T-cell (primary cell): ENCODE measurements at places on chromosomes 1 and 21.

GRCh38 chr21:35585155-35585554, 475.2 kb downstream of the SETD4 start:
- no peak for DNase-seq

DNA sequence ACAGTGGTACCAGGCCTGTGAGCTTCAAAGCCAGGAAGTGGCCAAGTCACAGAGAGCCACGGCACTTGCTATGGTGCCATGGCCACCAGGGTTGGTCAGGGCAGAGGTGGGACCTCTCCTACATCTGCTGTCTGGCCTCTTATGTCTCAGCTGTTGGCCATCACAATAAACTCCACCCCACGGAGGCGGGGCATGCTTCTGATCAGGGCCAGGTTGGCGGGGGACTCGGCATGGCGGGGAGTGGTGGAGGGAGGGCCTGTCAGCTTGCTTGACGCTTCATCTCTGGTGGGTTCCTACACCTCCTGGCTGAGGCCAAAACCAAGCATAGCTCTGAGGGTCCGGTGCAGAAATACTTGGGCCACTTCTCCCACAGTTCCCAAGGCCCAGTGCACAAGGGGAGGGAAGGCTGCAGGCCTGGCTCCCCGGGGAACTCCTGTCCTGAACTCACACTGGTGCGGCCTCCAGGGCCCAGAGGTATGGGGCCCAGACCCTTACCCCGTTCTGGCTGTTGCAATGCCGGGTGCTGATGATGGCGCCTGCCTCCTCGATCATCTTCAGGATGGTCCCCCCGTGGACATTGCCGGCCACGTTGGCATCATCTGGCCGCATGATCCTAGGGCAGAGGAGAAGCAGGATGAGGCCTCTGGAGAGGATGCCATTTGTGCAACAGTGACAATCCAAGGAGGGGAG, 44.2 kb downstream of the ACOT7 start:
- no peak for DNase-seq

- no peak for DNase-seq
These were observed 1.6 kb upstream of the EVA1C start for GRCh38 chr21:32410916-32411315.

GRCh38 chr1:247294282-247294681, 37.4 kb downstream of the ZNF496 start:
- no peak for DNase-seq

- no peak for DNase-seq
These were observed 239.4 kb downstream of the BACH1 start for GRCh38 chr21:29538115-29538514.

DNA sequence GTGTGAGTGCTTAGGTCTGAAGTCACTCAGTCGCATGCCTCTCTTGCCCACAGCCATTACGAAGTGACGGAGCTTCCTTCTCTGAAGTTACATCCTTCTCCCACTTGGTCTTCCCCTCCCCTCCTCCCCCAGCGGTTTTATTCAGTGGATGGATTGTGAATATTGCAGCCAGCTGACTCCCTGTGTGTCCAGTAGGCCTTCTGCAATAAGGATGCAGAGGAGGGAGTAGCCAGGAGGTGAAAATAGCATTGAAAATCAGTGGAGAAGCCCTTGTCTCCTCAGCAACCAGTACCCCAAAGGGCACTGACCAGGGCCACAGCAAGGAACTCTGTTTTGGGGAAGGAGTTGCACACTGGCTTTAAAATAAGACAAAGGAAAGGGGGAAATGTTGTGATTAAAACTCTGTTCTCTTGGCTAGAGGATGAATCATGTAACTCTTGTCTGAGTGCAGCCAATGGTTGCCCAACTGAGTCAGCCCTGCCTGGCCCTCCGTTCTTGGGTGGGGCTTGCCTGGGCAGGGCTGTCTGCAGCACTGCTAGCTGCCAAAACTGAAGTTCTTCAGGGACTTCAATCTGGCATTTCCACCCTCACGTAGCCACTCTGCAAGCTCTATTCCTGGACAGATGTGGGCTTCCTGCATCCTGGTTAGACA, 4.3 kb downstream of the S100A10 start:
- no peak for DNase-seq

DNA sequence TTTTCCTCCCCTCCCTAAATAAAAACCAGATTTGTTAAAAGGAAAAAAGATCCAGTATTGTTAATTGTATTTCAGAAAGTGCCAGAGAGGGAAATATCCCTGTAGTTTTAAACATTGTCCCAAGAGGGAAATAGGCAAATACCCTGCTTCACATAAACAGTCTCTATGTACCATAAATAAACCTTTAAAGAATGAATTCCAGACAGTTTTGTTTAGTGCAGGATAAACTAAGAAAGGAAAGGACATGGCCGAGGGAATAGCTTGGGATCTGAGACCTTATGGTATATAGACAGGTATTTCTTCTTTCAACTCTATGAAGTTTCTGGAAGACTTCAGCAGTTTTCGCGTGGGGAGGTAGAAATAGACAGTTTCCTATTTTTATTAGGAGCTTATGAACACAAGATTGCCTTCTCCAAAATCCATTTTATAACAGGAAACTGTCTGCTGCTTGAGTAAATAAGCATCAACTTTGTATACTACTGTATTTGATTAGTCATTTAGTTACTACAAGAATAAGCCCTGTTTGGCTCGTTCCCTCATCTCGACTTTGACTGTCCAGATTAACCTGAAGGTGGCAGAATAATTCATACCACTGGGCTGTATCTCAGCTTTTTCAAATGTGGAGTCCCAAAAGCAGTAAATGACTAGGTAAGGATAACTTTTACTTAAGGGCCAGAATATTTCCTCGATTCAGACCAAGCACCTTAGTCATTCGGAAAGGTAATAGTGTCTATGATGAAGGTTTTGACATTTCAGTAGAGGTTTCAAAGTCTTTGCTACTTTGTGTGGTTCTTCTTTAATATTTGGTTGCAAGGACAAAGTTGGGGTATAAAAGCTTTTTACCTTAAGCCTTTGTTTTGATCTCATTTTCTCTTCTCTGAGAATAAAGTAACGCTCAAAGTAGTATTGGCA, 177.5 kb downstream of the VPS13D start:
- no peak for DNase-seq

DNA sequence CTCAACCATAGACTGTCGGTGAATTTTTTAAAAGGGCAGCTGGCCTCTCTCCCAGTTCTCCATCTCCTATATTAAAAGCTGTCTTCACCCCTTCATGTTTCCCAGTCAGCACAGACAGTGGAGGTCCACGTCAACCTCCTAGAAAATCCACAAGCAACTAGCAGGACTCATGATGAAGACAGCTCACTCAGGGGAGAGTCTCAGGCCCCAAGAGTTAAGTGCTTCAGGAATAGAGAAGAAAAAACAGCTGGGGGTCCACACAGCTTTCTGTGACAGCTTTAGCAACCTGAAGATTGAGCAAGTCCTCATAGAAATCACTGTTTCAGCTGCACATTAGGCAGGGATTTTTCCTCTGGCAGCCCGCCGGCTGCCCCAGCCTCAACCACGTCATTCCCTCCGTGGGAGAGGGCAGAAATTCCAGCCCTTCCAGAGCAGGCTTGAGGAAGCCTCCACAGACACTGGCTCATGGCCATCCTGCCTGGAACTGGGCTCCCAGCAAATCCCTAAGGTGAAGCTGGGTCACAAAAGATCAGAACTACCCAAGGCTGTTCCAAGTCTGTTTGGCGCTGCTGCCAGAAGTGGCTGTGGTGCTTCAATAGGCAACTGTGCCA, 15.2 kb downstream of the GPR161 start:
- DNase-seq: no peak

- DNase-seq: no peak
These were observed 37.0 kb downstream of the PATJ start for GRCh38 chr1:61779231-61779630.

DNA sequence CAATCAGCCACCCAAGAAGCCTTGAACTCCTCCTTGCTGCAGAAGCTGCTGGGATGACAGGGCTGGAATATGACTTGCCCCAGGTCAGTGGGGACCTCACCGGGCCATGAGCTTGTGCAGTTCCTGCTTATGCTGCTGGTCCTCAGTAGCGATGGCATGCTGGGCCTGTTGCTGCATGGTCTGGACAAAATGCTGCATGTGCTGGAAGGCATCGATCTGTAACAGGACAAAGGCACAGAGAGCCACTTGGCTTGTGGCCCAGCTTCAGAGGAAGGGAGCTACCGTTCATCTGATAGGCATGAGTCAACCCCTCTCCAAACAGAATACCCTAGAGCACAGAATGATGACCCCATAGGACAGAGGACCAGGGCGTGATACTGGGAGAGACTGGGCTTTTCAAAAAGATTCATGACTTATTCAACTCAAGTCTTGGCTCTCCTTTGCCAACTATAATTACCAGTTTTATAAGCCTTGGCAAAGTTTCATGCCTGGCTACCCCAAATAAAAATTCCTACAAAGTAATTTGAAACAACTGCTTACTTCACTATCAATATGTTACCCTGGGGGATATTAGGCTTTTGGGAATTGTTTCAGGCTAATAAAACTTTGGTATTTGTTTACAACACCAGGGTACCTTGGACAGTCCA, 34.7 kb upstream of the EXOSC10 start:
- DNase-seq: no peak

DNA sequence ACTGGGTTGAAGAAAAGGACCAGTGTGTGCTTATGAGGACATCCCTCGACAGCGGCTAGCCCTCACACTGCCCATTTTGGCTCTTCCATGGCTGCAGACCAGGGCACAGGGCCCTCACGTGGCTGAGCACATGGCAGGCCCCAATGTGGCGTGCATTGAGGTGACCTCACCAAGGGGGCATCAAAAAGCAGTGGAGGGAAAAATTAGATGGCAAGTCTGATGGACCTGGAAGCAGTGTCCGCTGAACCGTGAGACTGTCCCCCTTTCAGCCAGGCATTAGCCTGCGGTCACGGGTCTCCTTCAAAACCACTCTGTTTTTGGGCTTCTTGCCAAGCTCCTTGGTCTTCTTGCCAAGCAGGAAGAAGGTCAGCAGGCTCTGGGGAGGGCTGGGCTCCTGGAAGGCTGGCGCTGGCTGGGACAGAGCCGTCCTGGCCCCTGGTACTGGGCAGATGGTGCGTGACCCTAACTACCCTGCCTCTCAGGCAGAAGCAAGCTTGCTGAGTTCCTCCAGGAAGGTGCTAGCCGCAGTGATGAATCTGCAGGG, 30.8 kb downstream of the TRIM67 start:
- no peak for DNase-seq

GRCh38 chr1:245248231-245248731, 93.5 kb downstream of the KIF26B start:
- DNase-seq: no peak

DNA sequence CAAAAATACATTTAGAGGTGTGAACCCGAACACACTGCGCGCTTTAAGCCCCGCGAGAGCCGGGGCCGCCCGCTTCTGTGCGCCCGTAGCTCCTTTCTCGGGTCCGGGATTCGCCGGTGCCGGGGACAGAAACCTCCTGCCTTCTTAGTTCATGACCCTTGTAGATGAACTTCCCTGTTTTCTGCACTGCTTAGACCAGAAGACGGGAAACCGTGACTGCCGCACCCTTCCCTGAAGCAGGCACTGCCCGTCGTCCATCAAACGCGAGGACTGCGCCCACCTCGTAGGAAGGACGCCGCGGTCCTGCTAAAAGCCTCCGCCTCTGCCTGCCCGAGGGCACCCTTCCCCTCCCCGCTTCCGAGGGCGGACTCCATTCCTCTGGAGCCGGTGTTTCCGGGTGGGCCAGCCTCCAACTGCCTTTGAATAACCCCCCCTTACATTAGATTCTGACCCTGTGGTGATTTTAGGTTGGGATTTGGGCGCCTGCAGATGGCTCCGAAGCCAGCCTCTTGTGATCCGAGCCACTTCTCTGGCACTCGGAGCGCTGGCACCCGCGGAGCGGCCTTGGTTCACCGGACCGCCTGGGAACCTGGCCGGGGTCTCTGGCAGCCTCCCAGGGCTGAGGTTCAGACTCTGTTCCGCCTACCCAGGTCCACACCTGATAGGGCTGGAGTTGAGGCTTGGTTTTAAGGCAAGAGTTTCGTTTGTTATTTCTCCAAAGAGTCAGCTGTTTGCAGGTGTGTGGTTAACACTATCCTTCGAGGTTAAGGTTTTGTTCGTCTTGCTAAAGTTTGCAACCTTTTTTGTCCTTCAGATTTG, 1.2 kb upstream of the PTTG1IP start:
- no peak for DNase-seq

GRCh38 chr21:15566703-15567102, 163.1 kb upstream of the USP25 start:
- DNase-seq: no peak

DNA sequence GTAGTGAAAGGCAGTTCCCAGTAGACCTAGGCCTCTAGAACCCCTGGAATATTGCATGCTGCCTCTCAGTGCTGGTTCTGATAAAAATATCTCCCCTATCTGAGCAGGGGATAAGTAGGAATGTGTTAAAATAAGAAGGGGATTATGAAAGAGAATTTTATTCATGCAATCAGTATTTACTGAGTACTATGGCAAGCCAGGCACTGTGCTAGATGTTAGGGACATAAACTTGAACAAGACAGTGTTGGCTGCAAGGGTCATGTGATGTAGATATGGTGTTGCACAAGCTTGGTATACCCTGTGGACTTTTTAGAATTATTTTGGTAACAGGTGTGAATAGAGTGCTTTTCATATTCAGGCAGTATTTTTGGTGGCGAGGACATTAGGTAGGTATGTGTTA, 23.6 kb downstream of the NOS1AP start:
- DNase-seq: no peak

GRCh38 chr1:210233495-210234328, 1.1 kb downstream of the SERTAD4 start:
- DNase-seq: no peak

- DNase-seq: no peak
These were observed 58.3 kb downstream of the MACF1 start for GRCh38 chr1:39262802-39263201.

DNA sequence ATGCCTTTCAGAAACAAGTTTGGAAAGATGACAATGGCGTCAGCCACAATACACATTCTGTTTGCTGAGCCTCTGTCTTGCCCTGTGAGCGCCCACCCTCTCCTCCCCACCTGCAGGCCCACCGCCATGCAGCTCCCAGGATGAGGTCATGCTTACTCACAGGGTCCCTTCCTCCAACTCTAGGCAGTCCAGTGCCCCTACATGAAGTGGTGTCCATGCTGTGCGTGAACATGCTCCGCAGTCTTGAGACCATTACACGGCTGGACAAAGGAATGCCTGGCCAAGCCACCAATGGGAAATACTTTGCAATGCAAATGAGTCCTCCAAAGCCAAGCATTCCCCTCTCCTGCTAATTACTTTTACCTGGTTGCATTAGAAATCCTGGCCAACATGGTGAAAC, 92.2 kb downstream of the CD58 start:
- no peak for DNase-seq

DNA sequence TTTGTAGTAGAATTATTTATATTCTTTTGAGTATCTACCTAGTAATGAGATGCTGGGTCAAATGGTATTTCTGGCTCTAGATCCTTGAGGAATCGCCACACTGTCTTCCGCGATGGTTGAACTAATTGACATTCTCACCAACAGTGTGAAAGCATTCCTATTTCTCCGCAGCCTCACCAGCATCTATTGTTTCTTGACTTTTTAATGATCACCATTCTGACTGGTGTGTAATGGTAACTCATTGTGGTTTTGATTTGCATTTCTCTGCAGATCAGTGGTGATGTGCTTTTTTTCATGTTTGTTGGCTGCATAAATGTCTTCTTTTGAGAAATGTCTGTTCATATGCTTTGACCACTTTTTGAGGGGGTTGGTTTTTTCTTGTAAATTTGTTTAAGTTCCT, 15.3 kb upstream of the IL23R start:
- no peak for DNase-seq

GRCh38 chr1:163609858-163610257, 288.1 kb downstream of the NUF2 start:
- no peak for DNase-seq

- no peak for DNase-seq
These were observed 142.3 kb upstream of the TMPRSS15 start for GRCh38 chr21:18545908-18546307.

GRCh38 chr1:944341-945325, 14.4 kb downstream of the NOC2L start:
- DNase-seq: no peak
